GM04504 (cell line): ENCODE measurements at places on chromosomes 6 and 20.

GRCh38 chr20:49607568-49607967 lies 39.6 kb upstream of the PTGIS start:
- no peak for DNase-seq

DNA sequence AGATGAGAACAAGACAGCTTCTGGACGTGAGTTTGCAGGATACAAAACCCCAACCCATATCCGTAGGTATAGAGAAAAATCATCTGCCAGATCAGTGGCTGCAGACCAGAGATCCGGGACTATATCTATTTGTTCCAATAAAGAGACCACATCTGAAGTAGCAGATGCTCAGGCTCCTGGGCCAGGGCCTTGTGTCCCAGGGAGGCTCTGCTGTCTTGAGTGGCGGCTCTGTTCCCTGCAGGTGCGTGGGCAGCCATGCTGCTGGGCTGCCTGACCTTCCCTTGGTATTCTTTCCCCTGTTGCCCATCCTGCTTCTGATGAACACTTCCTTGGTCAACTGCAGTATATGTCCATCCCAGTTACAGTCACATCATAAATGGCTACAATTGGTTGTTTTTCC lies 34.9 kb downstream of the ERMARD start:
- DNase-seq, result no peak

GRCh38 chr6:72728706-72729343 lies 107.0 kb downstream of the KCNQ5 start:
- no peak for DNase-seq

GRCh38 chr6:77010931-77011542 lies 452.3 kb downstream of the HTR1B start:
- no peak for DNase-seq

GRCh38 chr20:41571006-41571405 lies 47.2 kb downstream of the CHD6 start:
- DNase-seq, result no peak

- DNase-seq, result no peak
These were observed 73.0 kb downstream of the EYA2 start for GRCh38 chr20:46967646-46968045.

- DNase-seq, result no peak
These were observed 205.0 kb upstream of the BTBD3 start for GRCh38 chr20:11712639-11713160.

GRCh38 chr6:95847061-95847460 lies 168.7 kb upstream of the FUT9 start:
- DNase-seq, result no peak

DNA sequence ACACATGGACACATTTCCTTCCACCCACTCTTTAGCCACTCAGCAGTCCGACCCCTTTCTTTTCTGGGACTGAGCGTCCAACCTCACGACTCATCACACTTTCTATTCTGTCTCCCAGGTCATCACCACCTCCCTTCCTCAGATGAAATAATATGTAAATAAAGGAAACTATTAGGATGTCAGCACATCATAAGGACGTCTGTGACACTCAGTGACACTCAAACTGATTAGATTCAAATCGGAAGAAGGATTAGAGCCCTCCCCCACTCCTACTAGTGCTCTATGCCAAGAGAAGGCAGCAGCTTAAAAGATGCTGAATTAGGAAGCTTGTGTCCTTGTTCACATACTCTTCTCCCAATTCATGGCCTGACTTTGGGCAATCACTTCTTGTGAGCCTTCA lies 113.6 kb downstream of the TNFRSF21 start:
- no peak for DNase-seq

DNA sequence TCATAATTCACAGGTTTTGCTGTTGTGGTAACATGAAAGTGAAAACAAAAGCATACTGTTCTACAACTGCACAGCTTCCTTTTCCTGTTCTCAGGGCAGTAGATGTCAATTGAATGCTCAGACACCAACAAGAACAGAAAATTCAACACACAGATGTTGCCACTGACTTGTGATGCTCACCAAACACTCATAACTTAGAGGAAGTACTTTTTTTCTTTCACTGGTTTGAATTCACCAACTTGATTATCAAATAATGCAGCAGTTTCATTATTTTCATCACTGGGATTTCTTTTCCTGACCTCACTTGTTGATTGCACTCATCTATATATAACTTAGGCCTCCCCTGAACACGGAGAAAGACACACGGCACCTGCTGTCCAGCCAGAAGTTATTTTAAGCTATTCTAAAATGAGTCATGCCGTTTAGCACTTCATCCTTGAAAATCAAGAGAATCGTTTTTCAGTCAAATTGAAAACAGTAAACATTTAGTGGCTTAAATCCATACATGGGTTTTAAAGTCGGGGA lies 949 bp downstream of the TXLNB start:
- DNase-seq, result no peak

DNA sequence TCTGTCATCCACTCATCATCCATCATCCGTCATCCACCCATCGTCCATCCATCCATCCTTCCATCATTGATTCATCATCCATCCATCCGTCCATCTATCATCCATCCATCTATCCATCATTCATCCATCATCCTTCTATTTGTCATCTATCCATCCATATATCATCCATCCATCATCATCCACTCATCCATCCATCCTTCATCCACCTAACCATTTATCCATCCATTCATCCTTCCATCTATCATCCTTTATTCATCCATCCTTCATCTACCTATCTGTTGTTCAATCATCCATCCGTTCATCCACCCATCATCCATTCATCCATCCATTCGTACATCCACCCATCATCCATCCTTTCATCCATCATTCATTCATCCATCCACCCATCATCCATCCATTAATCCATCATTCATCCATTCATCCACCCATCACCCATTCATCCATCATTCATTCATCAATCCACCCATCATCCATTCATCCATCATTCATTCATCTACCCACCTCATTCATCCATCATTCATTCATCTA lies 266.4 kb downstream of the CDH4 start:
- no peak for DNase-seq

DNA sequence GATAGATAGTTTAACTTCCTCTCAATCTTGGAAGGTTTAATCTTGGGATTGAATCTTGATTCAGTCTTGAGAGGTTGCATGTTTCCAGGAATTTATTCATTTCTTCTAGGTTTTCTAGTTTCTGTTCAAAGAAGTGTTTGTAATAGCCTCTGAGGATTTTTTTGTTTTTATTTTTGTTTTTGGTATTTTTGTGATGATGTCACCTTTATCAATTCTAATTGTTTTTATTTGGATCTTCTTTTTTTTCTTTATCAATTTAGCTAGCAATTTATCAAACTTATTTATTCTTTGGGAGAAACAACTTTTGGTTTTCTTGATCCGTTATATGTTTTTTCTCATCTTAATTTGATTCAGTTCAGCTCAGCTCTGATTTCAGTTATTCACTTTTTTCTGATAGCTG lies 41.5 kb upstream of the ADGRB3 start:
- no peak for DNase-seq

GRCh38 chr20:55530763-55531162 lies 474.6 kb downstream of the CBLN4 start:
- no peak for DNase-seq

DNA sequence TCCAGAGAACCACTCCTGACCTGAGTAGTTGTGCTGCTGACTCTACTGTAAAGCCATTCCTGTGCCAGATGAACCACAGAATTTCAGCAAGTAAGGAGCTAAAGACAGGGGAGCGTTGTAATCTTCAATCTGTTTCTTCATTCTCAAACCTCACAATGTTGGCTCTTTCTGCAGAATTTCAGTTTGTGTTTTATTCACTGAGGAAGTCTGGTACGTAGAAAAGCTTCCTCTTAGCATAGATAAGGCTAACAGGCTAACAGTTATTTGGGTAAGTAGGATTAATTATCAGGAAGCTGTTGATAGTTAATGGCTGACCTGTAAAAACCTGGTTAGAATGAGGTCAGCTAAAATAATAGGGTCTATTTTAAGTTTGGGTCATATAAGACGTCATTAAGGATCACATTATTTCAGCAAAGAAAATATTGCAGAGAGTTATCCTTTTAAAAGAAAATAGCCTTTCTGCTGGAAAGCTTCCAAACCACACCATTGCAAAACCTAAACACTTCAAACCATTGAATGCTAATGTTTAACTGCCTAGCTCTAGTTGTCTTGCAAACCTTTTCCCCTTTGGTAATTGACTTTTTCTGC lies 14.1 kb upstream of the TENT5A start:
- peak; percentile 85 for DNase-seq
